Small intestine (tissue), 16 donors: ENCODE measurements at places on chromosomes 5 and 9.

GRCh38 chr5:145499483-145499882, 335.7 kb downstream of the PRELID2 start:
- DNase-seq: no peak

DNA sequence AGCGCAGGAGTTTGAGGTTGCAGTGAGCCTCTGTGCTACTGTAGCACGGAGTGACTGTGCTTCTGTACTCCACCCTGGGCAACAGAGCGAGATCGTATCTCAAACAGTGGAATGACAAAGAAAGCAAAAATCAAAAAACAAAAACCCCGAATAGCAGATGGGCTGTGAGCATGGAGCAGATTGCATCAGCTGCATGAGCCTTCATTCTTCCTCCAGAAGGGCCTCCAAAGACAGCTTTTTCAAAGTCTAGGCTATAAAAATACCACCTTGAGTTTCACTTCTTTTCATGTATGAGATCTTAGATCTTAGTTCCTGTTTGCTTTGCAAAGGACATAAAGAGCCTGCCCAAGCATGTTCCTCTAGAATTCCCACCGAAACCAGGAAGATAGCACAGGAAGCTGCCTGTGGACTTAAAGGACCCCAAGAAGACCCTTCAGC, 15.0 kb upstream of the HSPB3 start:
- peak; percentile 54 for DNase-seq

DNA sequence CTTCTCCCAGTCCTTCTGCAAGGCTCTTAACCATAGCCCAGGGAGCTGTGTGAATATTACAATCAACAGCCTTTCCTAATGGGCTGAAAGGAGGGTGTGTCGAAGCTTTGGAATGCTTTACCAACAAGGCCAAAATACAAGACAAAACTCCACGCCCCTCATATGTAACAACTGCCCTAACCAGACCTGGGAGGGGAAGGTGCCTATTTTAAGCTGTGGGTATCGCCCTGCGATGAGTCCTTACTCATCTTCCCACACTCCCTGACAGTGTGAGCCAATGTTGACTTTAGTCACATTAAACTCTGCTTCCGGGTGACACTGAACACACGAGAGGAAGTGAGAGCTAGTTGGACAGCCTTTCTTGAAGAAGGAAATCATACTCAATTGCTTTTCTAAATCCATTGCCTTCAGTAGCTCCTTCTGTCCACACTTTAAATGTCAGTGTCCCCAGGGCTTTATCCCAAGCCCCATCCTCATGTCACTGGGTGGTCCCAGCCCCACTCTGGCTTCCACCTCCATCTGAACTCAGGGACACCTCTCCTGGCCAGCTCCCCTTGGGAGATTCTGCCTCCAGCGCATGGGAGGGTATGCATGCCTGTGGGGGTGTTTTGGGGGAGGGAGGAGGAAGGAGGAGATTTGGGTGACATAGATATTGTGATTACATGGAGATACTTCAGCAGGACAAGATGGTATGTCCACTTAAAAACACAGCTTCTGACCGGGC, 6.5 kb upstream of the TBC1D9B start:
- DNase-seq: peak; percentile 61

DNA sequence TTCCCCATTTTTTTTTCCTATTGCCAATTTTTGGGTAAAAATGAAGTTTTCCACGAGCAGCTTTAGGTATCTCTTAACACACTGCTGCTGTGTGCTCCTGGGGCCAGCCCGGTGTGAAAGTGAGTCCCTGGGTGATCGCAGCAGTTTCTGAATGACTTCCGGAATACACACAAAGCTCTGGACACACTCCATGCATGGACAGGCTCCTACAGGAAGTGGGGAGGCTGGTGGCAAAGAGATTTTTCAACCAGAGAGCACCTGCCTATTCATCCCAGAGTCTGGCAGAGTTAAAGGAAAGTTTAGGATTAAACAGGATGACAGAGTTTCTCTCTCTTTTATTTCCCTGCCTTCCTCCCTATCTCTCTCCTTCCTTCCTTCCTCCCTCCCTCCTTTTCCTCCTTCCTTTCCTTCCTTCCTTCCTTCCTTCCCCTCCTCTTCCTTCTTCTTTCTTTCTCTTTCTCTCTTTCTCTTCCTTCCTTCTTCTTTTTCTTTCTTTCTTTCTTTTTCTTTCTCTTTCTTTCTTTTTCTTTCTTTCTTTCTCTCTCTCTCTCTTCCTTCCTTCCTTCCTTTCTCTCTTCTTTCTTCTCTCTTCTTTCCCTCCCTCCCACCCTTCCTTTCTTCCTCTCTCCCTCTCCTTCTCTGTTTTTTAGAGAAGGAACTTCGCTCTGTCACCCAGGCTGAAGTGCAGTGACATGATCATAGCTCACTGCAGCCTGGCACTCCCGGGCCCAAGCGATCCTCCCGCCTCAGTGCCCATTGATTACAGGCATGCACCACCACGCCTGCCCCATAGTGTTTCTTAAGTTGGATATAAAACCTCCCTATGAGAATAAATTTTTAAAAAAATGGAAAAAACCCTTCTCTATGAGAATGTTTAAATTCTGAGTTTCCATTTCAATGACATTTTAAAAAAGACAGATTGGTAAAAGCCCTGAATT, 38.7 kb upstream of the UBTD2 start:
- no peak for DNase-seq

GRCh38 chr9:132481053-132481849, 71.2 kb downstream of the CFAP77 start:
- DNase-seq: no peak

DNA sequence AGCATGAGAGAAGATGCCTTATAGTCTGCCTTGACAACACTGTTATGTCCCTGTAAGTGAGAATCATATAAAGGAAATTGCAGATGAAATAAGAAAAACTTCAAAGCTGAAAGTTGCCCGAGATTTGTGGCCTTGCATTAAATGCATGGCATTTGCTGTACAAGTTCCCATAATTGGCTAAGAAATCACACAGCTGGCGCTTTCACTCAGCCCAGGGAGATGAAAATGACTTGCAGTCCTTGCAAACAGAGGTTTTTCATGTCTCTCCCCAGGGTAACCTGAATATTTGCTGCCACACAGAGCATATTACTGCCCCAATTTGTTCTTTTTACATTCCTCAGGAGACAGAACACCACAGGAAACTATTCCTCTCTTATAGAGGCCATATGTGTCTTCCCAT, 174.8 kb downstream of the FAM114A2 start:
- DNase-seq: no peak

DNA sequence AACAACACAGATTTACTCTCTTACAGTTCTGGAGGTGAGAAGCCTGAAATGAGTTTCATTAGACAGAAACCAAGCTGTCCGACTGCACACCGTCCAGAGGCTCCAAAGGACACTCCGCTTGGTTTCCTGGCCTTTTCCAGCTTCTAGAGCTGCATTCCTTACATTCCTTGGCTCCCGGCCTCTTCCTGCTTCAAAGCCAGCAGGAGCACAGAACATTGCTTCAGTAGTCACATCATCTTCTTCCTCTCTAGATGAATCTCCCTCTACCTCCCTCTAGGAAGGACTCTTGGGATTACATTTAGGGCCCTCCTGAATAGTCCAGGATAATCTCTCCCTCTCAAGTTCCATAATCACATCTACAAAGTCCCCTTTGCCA, 213.3 kb downstream of the CDK5RAP2 start:
- no peak for DNase-seq

DNA sequence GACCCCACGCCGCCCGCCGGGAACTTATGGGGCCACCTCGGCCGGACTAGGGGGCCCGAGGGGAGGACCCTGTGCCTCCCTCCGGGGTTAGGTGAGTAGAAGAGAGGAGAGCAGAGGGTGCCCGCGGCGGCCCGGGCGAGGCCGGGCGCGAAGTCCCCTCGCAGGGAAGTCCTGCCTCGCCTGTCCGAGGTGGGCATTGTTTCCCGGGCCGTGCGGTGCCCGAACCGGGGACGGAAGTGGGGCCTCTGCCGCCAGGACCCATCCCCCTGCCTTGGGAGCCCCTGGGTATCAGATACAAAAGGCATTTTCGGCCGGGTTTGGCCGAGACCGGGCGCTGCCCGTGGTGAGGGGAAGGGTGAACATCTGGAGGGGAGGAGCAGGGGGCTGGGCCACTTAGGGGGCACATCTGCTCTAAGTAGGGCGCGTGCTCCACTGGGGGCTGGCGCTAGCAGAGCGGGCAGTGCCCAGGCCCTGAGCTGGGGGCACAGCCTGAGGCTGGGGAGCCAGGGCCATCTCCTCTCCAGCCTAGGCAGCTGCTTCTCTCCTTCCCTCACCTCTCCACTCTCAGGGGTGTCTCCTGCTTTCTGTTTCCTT, 48.2 kb downstream of the DAB2IP start:
- no peak for DNase-seq

GRCh38 chr5:83026930-83027687, 50.1 kb downstream of the TMEM167A start:
- no peak for DNase-seq

DNA sequence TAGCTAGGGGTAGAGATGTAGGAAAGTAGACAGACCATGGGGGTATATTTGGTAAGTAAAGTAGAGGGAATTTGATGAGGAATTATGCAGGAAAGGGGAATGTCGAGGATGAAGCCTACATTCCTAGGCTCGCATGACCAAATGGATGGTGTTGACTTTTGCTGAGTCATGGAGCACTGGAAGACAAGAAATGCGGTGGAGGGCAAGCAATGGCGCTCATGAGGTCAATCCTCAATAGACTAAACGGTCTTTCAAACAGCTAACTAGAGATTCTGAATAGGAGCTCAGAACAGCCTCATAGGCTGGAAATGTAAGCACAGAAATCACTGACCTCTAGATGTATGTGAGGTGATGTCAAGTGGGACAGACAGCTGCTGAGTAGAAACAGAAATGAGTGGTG, 50.7 kb upstream of the FST start:
- DNase-seq: no peak

- no peak for DNase-seq
Measured at GRCh38 chr9:123645126-123645525, 284.8 kb downstream of the DENND1A start.
